Left ventricle myocardium inferior (tissue), 1 donor: ENCODE measurements at places on chromosomes 13 and 19. TPM values are rescaled to one million over a fixed set of nuclear protein-coding genes. Genes with fewer than 3 reads are reported as not detected.
A peak's percentile ranks its signal among the peaks of the same experiment; 100 is the strongest.

- no peak for DNase-seq
Observed at GRCh38 chr19:7578127-7578526, 17.5 kb upstream of the CAMSAP3 start.

- no peak for DNase-seq
Observed at GRCh38 chr13:51035978-51036377, 75.1 kb downstream of the C13orf42 start.

DNA sequence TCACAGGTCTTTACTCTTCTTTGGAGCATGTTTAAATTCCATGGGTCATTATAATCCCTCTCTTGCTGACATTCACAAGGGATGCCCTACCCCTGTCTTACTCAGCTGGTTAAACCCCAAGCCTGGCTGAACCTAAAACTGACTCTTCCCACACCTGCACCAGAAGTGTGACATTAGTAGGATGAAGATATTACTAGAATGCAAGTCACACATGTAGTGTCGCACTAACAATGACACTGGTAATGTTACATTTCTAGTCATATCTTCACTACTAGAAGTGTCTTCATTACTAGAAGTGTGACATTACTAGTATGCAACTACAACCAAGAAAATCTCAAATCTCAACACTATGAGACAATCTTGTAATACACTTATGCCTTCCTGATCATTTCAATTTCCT is 14.2 kb downstream of the ZAR1L start:
- DNase-seq: no peak

- no peak for DNase-seq
Observed at GRCh38 chr13:33940256-33940655, 122.3 kb downstream of the RFC3 start.

- DNase-seq: no peak
Observed at GRCh38 chr19:20558011-20558410, 7.6 kb downstream of the ZNF737 start.

DNA sequence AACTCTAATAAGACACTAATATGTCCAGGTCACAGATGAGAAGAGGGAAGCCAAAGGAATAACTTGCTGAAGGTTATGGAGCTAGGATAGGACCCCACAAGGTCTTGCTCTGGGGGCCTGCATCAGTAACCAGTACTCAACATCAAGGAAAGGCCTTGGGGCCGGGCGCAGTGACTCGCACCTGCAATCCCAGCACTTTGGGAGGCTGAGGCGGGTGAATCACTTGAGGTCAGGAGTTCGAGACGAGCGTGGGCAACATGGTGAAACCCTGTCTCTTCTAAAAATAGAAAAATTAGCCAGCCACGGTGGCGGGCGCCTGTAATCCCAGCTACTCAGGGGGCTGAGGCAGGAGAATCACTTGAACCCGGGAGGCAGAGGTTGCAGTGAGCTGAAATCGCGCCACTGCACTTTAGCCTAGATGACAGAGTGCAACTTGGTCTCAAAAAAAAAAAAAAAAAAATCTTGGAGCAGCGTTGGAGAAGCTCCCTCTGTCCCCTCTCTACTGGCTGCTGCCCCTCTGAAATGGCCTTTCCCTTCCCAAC is 1.8 kb downstream of the LONP1 start:
- no peak for DNase-seq

KIR2DL1 gene
- not detected for total RNA-seq

- DNase-seq: no peak
Observed at GRCh38 chr13:112113851-112114250, 46.9 kb downstream of the SOX1 start.

ZNF69 gene
- total RNA-seq: 5.2 TPM

- DNase-seq: peak; percentile 59
Observed at GRCh38 chr13:77918391-77919245, at the start of gene EDNRB. Gene EDNRB, minus strand, starts transcription at chr13:77918831. Its CDS starts 258 bp downstream, at chr13:77918573.

GRCh38 chr19:11284515-11284914 is 11.4 kb upstream of the TSPAN16 start:
- no peak for DNase-seq
